Naive thymus-derived CD8-positive, alpha-beta T cell (primary cell): ENCODE measurements at places on chromosomes 5 and 9. TPM values are rescaled to one million over a fixed set of nuclear protein-coding genes. Genes with fewer than 3 reads are reported as not detected.

- DNase-seq = no peak
- H3K4me1 ChIP-seq = no peaks in the 10 kb centered on the region
- no peaks in the 10 kb centered on the region for H3K36me3 ChIP-seq
Observed at GRCh38 chr5:110840347-110840960, 101.6 kb downstream of the SLC25A46 start.

The FAM221B gene
- not detected for total RNA-seq

DNA sequence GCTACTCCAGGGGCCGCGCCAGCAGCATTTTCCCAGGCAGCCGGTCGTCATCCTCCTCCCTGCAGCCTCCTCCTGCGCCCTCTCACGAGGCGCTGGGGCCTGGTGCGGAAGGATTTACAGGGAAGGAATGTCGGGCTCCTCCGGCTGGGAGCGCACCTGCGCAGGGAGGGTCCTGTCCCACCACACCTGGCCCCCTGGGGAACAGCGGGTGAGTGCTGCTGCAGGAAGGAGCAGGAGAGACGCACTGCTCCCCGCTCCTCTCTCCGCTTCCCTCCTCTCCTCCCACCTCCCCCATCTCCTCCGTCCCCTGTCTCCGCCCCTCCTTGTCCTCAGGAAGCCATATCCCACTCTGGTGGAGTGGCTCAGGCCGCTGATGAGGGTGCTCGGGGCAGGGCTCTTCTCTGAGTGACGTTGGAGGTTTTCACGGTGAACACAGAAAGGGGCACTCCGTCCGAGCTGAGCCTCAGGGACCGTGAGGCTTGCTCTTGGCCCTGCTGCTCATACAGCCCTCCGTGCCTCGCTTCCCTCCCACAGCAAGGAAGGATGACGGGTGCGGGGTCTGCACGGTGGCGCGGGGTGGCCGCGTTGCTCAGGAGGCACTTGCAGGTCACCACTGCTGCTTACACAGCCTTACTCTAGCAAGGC is 31.3 kb downstream of the IRX4 start:
- H3K27me3 ChIP-seq = peaks cover 23% of the 10 kb centered on the region
- no peak overlapping the region for H3K4me3 ChIP-seq
- no peaks in the 10 kb centered on the region for H3K36me3 ChIP-seq
- no peak overlapping the region for H3K27ac ChIP-seq
- DNase-seq = no peak

The PRDM9 gene
- not detected for total RNA-seq

DNA sequence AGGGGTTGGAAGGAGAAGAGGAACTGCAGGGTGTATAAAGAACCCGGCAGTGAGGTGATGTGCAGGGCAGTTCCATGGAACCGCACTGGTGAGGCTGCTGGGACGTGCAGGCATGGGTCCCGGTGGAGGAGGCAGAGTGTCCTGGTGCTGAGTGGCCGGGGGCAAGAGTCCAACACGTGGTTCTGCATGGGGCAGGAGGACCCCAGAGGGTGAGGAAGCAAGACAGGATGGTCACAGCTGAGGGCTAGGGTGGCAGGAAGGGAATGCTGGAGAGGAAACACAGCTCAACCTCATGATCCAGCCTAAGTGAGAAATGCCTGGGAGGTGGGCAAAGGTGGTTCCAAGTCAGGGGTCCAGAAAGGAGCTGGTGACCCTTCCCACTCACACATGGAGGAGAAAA is 87.2 kb downstream of the S1PR3 start:
- H3K27me3 ChIP-seq = peaks cover 20% of the 10 kb centered on the region
- no peak overlapping the region for H3K27ac ChIP-seq
- peaks cover 5% of the 10 kb centered on the region for H3K4me1 ChIP-seq
- no peak overlapping the region for H3K4me3 ChIP-seq
- H3K36me3 ChIP-seq = no peaks in the 10 kb centered on the region

GRCh38 chr5:14449052-14449661 is 132.4 kb upstream of the OTULINL start:
- no peak overlapping the region for H3K27ac ChIP-seq
- DNase-seq = no peak
- H3K27me3 ChIP-seq = no peaks in the 10 kb centered on the region
- H3K4me3 ChIP-seq = no peak overlapping the region
